Endothelial cell of umbilical vein (primary cell): ENCODE measurements at places on chromosomes 3 and 15. TPM values are rescaled to one million over a fixed set of nuclear protein-coding genes. Genes with fewer than 3 reads are reported as not detected.
A peak's percentile ranks its signal among the peaks of the same experiment; 100 is the strongest.

GRCh38 chr3:185210621-185211142, 43.2 kb downstream of the EHHADH start:
- no peak for DNase-seq

- no peak for DNase-seq
Observed at GRCh38 chr3:122576174-122576940, 1.1 kb upstream of the PARP15 start.

GRCh38 chr3:71444028-71444860, 139.3 kb downstream of the FOXP1 start:
- peak; percentile 85 for DNase-seq

GRCh38 chr3:58090351-58090750, 82.1 kb downstream of the FLNB start:
- DNase-seq = no peak

CPLX3 gene
- polyA plus RNA-seq = not detected in 2 replicates
